ENCODE measurements at places on chromosomes 11 and 22.

DNA sequence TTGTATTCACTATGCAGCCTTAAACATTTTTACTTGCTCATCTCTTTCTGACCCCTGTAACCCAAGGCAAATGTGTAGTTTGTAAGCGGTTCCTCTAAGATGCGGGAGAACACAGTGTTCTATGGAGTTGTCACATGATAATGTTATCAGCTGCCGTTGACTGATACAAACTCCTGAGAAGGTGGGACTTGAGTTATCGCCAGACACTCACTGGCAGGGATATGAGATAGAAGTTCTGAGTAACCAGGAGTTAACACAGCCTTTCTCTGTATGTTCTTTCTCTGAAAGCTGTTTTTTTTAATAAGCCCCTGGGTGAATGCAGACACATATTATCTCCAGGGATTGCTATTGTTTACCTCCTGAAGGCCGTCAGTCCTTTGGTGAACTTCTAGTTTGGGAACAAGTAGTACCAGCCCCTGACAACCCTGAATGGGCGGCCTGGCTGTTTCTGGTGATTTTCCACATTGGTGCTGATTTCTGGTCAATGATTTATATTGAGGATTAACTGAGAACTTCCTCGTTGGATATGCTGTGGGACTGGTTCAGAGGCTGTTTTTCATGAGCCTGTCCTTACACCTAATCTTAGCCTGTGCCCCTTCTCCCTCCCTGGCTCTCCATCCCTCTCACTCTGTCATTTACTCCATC lies 155.3 kb upstream of the RASSF10 start:
- peak; percentile 97 for DNase-seq

DNA sequence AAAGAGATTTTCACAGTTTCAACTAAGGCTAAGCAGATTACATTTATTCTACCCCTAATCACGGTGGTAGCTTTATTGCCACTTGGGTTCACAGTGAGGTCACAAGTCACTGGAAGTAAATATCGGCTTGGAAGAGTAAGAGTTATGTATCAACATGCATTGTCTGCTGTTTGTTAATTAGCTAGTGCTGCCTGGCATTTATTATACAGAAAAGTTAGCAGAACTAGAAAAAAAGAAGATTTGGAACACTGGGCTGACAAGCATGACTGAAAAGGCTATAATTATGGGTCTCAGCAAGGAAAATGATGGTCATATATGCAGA lies 13.7 kb upstream of the RAB38 start:
- DNase-seq = no peak

GRCh38 chr11:131612533-131612932 lies 242.1 kb downstream of the NTM start:
- no peak for DNase-seq

GRCh38 chr11:126109941-126110731 lies 47.5 kb upstream of the CDON start:
- no peak for DNase-seq

DNA sequence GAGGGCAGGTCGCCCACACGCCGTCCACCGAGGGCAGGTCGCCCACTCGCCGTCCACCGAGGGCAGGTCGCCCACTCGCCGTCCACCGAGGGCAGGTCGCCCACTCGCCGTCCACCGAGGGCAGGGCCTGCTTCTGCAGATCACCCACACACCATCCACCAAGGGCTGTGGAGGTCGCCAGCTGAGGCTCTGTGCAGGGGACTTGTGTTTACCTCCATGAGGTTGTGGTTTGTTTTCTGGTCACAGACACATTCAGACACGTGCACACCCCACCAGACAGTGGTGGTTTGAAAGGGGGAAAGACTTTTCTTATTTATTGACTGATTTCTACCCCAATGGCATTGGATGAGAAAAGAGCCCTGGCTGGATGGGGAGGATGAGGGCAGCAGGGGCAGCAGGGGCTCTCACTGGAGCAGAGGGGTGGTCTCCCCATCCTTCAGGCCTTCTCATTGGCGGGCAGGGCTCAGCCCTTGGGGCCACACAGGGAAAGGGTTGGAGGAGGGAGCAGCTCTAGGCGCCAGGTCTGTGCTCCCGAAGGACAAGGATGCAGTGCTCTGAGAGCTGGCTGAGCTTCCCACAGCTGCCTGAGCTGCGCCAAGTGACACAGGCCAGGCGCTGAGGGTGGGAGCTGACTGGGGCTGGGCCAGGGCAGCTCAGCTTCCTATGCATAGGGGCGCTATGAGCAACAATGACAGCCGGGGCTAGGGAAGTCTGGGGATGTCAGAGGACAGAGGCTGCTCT lies 252.6 kb upstream of the B3GAT1 start:
- DNase-seq = no peak

- DNase-seq = peak; percentile 85
Observed at GRCh38 chr11:118497831-118498230, 29.4 kb upstream of the TTC36 start.

- DNase-seq = peak; percentile 99
Observed at GRCh38 chr11:123188508-123189165, 6.4 kb downstream of the CLMP start.

DNA sequence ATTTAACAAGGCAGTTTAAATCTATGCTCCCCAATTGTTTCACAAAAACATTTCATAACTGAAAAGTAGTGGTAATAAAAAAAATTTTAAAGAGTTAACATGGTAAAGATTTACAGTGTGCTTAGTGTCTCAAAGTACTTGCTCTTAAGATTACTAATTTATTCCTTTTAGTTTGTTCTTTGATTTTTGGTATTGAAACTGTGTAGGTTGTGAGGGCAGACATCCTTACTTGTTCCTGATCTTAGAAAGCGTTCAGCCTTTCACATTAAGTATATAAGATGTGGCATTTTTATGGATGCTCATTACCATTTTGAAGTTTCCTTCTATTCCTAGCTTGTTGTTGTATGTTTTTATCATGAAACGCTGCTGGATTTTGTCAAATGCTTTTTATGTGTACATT lies 32.9 kb downstream of the RAB6A start:
- DNase-seq = no peak

GRCh38 chr22:45067731-45068130 lies 57.9 kb upstream of the PHF21B start:
- DNase-seq = no peak

GRCh38 chr11:119376197-119376847 lies 5.2 kb downstream of the USP2 start:
- DNase-seq = no peak

DNA sequence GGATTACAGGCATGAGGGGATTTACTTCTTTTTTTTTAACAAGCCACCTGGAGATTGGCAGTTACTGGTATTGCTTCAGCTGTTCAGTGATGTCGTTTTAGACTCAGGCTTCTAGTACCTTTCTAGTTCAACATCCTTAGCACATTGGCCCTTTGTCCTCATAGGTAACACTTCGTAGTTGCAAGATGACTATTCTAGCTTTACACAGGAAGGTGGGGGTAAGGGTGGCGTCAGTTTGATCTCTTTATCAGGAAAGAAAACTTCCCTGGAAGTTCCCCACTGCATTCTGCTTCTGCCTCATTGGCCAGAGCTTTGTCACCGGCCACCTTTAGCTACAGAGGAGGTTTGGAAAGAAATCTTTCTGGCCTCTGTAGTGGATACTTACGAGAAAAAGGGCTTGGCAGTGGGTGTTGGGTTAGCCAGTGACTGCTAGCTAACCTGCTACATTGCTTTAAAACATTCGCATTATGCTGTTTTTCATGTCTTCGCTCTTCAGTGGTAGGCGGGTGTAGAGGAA lies 40.7 kb downstream of the SFI1 start:
- DNase-seq = no peak

DNA sequence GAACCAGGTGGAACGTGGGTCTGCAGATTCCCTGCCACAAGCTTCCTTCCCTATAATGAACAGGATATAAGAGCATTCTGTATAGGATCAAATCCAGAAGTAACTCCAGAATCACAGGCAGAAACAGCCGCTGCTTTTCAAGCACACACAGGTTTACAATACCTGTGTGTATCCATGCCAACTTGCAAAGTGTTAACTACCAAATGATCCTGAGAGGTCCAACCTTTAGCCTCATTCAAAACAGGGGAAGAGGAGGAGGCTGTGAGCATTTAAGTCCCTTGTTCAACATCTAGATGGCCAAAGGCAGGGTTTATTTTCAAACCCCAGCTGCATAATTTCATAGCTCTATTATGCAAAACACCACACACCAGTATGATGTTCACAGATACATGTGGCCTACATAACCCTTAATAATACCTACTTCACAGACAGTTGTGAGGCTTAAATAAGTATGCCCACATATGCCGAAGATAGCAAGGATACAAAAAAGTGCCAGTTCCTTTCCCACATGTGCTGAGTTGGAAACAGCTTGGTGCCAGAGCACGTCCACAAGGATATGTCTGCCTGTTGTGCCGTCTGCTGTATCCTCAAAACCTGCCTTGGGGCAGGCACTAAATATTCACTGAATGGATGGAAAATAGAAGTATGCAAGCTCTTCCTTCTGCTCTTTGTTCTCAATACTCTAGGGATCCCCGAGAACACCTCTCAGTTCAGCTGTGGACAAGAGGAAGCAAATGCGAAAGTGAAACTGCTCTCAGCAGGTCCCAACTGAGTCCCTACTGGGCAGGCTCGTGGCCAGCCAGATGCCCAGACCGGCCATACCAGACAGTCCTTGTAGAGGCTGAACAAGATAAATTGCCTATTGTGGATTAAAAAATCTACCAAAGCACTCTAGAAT lies 66.8 kb downstream of the LARGE1 start:
- DNase-seq = peak; percentile 76

- no peak for DNase-seq
Observed at GRCh38 chr22:35688913-35689675, 28.6 kb upstream of the APOL5 start.

- DNase-seq = no peak
Observed at GRCh38 chr11:58880625-58881024, 36.1 kb upstream of the GLYATL2 start.

GRCh38 chr22:22802339-22802970 lies 85.2 kb upstream of the IGLL5 start:
- DNase-seq = no peak

GRCh38 chr11:88059326-88059725 lies 115.9 kb downstream of the RAB38 start:
- no peak for DNase-seq

- DNase-seq = no peak
Observed at GRCh38 chr11:135009125-135009524, 597.1 kb upstream of the B3GAT1 start.

GRCh38 chr11:116384407-116384806 lies 388.4 kb downstream of the BUD13 start:
- DNase-seq = no peak

DNA sequence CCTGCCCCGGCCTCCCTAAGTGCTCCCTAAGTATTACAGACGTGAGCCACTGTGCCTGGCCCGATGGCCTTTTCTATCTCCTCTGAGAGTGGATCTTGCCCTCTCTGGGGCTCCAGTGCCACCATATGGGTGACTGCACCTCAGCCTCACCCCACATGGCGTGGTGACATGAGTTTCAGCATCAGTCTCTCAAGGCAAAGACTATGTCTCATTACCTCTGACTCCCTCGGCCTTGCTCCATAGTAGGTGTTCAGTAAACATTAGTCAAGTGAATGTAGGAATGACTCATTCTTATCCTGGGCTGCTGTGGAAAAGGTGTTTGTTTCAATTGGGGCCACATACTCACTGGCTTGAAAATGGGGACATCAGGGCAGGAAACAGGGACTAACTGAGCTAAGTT lies 168.8 kb downstream of the GRIK4 start:
- DNase-seq = no peak

GRCh38 chr22:49070501-49070900 lies 757.2 kb downstream of the BRD1 start:
- DNase-seq = no peak

DNA sequence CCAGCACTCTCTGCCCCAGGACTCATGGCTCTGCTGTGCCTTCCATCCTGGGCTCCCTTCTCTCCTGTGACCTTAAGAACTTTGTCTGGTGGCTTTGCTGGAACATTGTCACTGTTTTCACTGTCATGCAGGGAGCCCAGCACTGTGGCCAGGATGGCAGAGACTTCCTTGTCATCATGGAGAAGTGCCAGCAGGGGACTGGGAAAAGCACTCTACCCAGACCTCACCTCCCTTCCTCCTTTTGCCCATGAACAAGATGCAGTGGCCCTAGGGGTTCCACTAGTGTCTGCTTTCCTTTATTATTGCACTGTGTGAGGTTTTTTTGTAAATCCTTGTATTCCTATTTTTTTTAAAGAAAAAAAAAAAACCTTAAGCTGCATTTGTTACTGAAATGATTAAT lies 2.9 kb upstream of the TTC36 start:
- DNase-seq = no peak

DNA sequence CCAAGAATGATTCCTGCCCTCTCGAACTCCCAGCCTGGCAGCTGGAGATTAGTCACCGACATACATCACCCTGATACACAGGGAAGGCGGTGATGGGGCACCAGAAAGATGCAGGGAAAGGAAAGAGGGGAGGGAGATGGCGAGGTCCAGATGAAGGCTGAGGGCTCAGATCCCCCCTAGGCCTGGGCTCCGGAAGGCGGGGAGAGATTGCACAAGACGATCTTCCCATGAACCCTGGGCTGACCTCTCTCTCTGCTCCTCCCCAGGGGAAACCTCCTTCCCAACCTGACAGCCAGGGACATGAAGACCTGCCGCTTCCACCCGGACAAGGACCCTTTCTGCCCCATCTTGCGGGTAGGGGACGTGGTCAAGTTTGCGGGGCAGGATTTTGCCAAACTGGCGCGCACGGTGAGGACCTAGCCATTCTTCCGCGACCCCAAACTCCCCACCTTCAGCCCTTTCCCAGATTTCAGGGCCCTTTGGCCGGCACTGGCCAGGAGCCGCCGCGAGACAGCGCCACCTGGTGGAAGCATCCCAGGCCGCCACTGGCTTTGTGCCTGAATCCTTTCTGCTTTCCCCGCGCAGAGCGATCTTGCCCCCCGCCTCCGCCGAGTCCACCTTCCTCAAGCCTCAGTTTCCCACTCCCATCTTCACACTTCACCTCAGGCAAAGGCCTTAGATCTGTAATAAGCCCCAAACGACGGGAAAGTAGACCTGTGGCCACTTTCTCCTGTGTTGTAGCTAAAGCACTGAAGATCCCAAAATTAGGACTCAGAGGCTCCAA lies 11.5 kb downstream of the P2RX3 start:
- DNase-seq = peak; percentile 56

- no peak for DNase-seq
Observed at GRCh38 chr11:92048415-92048814, 176.2 kb upstream of the FAT3 start.

DNA sequence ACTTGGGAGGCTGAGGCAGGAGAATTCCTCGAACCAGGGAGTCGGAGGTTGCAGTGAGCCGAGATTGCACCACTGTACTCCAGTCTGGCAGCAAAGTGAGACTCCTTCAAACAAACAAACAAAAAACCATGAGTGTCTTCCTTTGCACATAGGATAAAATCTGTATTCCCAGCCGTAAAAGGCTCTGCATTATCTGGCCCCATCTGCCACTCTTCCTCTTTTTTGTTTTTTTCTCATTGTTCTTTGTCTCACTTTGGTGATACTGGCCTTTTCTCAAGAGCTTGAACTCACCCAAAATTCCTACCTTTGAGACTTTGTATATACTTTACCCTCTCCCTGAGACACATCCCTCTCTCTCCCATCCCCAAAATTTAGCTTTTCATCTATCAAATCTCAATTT lies 17.6 kb downstream of the FDX1 start:
- no peak for DNase-seq

GRCh38 chr11:132220474-132220873 lies 850.1 kb downstream of the NTM start:
- DNase-seq = peak; percentile 73

- DNase-seq = no peak
Observed at GRCh38 chr11:112670806-112671570, 290.2 kb upstream of the NCAM1 start.
